ENCODE measurements at places on chromosomes 4 and X.
A peak's percentile ranks its signal among the peaks of the same experiment; 100 is the strongest.

GRCh38 chr4:40931238-40931637 is 181.5 kb downstream of the NSUN7 start:
- DNase-seq: no peak

DNA sequence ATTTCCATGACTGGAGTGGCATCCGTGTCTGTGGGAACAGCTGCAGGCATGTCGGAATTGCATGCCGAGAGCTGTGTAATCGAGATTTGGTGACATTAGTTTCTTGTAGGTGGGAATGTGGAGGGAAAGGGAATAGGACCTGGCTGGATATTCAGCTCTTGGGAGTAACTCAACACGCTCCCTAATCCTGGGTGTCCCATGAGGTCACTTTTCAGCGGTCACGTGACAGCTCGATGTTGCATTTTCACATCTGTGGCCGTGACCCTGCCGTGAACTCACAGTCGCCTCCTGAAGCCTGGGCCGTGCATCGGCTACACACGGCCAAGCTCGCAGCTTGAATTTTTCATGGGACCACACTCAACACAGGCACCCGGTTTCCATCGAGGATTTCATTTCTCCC is 25.8 kb upstream of the PSAPL1 start:
- no peak for DNase-seq

DNA sequence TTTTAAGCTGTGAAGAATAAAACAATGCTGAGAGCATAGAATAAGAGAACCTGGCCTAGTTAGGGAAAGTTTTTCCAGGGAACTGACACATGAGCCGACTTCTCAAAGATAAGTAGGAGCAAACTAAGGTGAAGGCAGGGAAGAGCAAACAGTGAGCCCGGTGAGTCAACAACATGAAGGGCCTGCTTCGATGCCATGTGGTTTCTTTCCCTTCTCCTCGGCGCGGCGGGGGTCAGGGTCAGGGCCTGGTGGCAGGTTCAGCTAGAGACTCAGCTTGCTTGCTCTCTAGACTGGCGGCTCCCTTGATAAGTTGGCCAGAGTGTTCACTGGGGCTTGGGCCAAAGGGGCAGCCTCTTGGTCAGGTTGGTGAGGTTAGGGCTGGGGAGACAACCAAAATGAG is 81.1 kb downstream of the DLG3 start:
- no peak for DNase-seq

- DNase-seq: peak; percentile 7
These were observed 132.2 kb downstream of the SLC10A7 start for GRCh38 chr4:146389561-146389960.

DNA sequence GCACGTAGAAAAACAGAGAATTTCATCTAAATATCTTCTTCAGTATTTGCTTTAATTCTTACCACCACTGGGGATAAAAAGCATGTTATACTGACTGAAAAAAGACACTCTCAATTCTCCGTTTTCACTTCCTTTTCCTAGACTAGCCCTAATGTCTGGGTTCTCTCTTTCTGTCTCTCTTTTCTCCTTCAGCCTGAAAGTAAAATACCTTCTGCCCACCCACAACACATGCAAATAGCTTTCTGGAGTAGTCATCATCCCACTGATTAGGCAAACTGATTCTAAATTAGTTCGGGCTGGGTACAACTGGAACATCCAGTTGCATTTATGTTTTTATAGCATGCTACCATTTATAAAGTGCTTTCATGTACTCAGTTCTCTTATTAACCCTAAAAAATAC is 142.4 kb upstream of the ANKRD50 start:
- peak; percentile 12 for DNase-seq

GRCh38 chr4:75172551-75172950 is 239.6 kb downstream of the PARM1 start:
- no peak for DNase-seq

DNA sequence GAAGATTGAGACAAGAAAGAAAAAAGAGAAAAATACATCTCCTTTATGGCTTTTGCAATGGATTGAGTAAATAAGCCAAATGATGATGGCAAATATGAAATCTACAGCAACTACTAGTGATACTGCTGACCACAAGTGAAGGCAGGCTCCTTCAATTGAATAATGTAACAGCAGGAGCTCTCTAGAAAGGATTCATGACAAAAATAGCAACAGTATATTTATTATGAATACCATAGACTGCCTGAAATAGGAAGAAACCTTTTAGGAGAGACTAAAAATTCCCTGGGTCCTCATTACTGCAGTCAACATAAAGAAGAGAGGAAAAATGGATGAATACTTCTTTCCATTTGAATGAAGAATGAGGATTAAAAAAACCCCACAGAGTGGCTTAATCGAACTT is 306.8 kb upstream of the ANXA10 start:
- no peak for DNase-seq

DNA sequence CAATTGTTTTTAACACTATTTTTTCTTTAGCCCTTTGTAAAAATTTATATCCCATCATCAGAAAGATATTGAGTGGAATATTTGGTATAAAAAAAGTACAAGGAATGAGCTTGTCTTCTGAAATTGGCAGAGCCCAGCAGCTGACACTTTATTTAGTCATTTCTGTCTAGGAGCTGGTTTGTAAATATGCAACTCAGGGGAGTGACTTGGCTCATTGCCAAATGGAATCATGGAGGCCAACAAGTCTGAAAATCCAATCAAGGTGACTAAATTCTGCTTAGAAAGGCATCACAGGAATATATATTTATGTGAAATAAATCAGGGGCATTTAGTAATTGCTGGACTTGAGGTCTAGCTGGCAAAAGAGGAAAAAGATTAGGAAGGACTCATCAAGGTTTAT is 74.4 kb downstream of the OTC start:
- peak; percentile 6 for DNase-seq

DNA sequence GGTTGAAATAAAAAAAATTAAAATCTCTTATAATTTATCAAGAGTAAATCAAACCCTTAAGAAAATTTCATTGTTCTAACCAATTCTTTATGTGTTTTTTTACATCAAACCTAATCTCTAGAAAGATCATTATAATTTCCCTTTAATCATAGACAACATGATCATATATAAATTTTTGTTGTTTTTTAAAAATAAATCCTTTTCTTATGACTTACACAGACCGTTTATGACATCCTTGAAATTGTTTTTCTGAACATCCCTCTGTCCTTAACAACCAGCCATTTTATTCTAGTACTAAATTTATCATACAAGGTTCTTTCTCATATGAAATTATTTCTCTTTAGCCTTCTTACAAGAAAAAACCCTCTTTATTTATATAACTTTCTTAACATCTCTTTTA is 62.7 kb upstream of the GABRE start:
- DNase-seq: no peak

DNA sequence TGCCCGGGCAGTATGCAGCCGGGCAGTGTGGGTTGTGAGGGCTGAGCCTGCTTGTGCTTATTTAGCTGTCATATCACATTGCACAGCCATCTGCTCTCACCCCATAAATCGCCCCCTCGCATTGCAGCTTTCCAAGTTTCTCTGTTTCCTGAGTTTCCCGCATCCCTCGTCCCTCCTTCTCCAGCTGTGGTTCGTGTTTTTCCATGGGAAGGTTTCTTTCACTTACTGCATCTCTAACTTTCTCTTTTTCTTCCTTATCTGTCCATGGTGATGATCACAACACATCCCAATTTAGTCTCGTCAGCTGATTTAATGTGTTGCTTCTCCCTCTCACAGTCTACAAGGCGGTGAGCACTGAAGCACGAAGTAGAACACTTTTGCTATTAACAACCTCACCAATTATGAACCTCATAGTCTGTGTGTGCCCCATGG is 118.1 kb downstream of the ENPP6 start:
- no peak for DNase-seq

DNA sequence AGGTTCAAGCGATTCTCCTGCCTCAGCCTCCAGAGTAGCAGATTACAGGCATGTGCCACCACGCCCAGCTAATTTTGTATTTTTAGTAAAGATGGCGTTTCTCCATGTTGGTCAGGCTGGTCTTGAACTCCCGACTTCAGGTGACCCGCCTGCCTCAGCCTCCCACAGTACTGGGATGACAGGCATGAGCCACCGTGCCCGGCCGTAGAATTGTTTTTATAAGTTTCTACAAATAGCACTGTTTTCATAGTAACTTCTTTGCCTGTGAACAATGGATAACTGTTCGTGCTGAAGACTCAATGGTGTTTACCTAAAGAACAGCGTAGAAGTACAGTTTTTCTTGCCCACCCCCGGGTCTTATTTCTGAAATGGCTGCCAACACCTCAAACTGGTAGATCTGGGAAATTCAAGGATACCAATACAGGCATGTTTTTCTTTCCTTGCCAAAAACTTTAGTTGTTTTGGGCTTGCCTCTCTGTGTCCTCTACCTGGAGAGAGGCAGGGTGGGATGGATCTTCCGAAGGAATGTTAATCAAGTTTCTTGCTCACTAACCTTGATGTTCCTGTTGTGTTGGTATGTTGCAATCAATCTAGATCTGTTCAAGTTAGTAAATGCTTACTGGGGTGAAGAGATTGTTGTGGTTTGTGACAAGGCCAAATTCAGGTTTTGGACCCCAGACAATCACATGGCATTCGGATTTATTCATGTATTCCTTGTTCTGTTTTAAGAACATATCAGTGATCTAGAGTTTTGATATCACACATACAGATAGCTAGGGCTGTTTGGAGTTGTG is 2.8 kb upstream of the RUFY3 start:
- no peak for DNase-seq

DNA sequence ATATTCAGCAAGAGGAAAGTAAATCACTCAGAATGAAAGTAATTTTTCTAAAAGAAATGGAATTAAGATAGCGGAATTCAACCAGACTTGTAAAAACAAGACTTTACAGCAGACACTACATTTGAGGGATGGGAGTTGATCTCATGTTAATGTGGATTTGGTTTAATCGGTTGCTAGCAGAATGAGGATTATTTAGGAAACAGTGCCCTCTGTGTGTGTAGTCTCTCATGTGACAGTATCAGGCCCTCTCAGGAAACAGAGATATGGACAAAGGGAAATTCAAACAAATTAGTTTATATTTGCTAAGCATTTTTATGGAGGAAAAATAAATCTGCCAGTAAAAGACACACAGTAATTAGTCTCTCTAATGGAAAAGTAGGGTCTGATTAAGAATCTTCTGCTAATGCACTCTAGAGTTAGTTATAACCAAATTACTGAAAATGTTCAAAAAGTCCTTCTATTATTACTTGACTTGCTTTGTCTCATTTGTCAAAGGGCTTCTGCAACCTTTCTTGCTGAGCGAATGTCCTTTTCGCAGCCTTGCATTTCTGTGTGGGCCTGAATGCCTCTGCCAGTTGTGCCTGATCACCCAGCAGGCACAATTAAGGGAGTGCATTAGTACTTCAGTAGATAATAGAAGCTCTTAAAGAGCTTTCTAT is 1282.3 kb upstream of the TENM3 start:
- no peak for DNase-seq

GRCh38 chrX:6678313-6678712 is 143.4 kb upstream of the VCX3A start:
- DNase-seq: no peak

DNA sequence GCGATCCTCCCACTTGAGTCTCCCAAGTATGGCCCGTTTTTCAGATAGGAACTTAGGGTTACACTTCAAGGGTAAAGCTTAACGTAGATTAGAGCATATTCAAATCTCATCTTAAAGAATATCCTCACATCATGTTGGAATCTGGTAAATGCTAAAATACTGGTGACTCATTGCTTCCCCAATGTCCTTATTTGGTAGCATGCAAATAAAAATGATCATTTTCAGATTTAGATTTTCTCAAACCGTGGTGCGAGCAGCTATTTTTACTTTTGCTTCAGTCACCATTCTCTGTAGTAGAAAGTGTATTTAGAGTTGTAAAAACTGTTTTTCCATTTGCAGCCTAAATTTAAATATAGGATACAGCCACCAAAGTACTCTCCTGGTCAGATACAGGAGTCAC is 101.5 kb upstream of the MAML3 start:
- no peak for DNase-seq

GRCh38 chr4:52203351-52203750 is 152.2 kb downstream of the SPATA18 start:
- DNase-seq: no peak

GRCh38 chr4:148376151-148376550 is 66.1 kb downstream of the NR3C2 start:
- peak; percentile 46 for DNase-seq

- no peak for DNase-seq
These were observed 175.5 kb upstream of the GPRIN3 start for GRCh38 chr4:89482926-89483595.

DNA sequence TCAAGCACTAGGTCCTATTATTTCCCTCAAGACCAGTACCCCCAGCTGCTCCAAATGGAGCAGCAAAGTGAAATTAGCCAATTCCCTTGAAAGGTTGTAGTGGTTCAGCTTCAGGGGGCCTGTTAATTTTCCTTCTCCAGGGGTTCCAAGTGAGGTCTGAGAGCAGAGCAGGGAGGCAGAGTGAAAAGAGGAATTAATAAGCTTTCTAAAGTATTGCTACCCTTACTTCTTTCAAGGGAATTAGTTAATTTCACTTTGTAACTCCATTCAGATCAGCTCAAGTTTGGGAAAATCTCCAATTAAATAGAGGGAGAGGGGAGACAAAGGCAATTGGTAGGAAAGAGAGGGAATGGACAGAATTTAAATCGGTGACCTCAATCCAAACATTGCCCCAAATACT is 78.7 kb upstream of the SLC7A11 start:
- no peak for DNase-seq

DNA sequence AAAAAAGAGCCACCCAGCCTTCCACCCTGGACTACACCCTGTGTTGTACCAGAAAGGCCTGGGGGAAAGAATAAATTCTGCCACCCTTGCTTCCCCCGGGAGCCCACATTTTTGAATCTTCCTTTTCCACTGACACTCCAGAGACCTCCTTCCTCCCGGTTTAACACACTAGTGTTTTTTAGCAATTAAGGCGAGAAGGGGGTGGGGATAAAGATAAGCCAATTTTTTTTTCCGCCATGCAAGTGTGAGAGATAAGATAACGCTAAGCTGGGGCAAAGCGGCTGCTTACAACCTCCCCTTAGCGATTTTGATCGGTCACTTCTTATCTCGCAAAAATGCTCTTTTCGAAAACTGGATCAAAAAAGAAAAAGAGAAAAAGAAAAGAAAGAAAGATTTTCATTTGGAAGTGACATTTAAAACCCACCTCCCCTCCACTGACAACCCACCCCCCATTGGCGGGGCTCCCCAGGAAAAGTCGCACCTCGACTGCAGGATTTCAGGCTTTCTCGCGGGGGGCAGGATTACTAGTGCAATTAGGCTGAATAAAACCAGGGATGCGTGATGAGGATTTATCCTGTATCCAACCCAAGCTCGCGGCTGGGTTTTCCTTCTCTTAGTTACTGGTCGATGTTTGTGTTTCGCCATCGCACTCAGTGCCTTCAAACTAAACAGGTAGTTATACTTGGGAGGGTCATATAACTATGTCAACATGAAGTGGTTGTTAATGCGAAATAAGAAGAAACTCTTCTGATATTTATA is 6.0 kb upstream of the BCOR start:
- DNase-seq: no peak

- no peak for DNase-seq
These were observed 836.0 kb downstream of the TRIML1 start for GRCh38 chr4:188975271-188975670.
